ENCODE measurements at places on chromosomes 11 and 22.

- DNase-seq: no peak
Measured at GRCh38 chr11:14259186-14259784, 99.7 kb downstream of the RRAS2 start.

GRCh38 chr11:98616098-98616655 lies 404.6 kb upstream of the CNTN5 start:
- DNase-seq: no peak

GRCh38 chr22:36333644-36334043 lies 54.1 kb downstream of the MYH9 start:
- DNase-seq: no peak

DNA sequence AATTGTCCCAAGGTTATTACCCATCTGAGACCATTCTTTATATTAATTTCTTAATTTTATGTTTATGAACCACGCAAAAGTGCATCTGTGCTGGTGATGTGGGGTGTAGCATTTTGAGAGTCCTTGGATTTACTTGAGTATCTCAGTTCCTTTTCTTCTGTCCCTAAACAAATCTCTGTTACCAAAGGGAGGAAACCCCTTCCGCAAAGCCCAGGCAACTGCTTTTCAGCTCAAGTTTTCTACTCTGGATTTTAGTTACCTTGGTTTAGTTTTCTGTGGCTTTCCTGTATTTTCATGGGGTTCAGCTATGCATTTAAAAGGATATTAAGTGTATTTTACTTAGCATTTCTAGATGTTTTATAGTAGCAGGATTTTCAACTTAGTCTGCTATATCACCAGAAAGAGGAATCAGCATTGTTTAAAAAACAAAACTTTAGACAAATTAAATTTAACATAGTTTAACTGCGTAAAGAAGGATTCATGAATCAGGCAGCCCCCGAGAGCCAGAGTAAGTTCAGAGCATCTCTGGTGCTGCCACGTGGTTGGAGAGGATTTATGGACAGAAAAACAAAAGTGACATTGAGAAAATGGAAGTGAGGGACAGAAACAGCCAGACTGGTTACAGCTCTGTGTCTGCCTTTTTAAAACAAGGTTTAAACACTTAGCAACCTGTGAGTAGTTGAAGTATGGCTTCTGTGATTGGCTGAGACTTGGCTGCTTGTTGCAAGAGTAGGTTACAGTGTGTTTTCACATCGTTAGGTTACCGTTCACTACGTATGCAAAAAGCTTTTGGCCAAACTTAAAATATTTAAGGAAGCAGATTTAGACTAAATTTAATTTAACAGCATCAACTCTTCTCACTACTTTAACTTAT lies 9.6 kb downstream of the ADM start:
- DNase-seq: peak; percentile 60

DNA sequence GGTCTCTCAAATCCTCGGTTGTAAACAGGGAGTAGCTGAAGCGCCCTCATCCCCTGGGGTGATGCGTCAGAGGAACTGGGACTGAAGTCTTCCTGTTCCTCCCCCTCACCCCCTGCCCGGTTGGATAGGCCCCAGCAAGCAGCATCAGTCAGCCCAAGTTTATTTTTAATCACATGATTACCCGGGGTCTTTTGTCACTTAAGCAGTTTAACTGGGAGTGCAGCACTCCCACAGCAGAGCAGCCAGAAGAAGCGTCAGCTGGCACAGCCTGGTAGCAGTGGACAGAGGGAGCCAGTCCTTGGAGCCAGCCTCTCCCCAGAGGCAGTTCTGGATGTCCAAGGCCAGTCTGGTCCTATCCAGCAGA lies 342.1 kb downstream of the CTTN start:
- DNase-seq: no peak

DNA sequence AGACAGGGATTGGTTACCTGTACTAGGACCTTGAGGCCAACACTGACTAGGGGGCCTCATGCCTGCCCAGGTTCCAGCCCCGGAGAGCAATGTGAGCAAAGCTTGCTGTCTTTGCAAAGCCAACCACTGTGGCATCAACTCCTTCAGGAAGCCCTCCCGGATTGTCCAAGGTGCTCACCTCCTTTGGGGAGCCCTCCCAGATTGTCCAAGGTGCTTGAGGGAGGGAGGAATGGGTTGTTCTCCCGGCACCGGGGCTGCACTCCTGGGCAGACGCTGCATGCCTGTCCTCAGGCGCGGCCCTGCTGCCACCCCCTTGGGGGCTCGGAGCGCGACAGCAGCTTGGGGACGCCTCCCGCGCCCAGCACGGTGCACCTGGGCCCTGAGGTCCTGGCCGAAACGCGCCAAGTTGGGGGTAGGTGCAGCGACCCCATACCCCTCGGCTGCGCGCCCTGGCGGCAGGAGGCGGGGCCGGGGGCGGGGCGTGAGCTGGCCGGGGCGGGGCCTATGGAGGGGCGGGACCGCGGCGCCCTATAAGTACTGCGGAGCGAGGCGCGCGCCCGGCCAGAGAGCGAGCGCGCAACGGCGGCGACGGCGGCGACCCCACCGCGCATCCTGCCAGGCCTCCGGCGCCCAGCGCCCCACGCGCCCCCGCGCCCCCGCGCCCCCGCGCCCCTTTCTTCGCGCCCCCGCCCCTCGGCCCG lies at the start of gene CD81:
Gene CD81, plus strand, starts transcription at position 560 of the 701 bp plus-strand sequence. CDS start 240 bp downstream, outside the sequence.
- DNase-seq: peak; percentile 59

- peak; percentile 78 for DNase-seq
Measured at GRCh38 chr22:41966607-41967240, 2.5 kb upstream of the SEPTIN3 start.

- DNase-seq: peak; percentile 71
Measured at GRCh38 chr11:118911880-118912741, 13.6 kb downstream of the BCL9L start.

GRCh38 chr11:112583261-112583893 lies 322.7 kb upstream of the PLET1 start:
- no peak for DNase-seq

- no peak for DNase-seq
Measured at GRCh38 chr11:70365544-70365927, 32.8 kb upstream of the CTTN start.

- no peak for DNase-seq
Measured at GRCh38 chr11:94647926-94648325, 80.8 kb downstream of the PIWIL4 start.

- no peak for DNase-seq
Measured at GRCh38 chr11:5705688-5706087, 16.1 kb downstream of the TRIM22 start.

DNA sequence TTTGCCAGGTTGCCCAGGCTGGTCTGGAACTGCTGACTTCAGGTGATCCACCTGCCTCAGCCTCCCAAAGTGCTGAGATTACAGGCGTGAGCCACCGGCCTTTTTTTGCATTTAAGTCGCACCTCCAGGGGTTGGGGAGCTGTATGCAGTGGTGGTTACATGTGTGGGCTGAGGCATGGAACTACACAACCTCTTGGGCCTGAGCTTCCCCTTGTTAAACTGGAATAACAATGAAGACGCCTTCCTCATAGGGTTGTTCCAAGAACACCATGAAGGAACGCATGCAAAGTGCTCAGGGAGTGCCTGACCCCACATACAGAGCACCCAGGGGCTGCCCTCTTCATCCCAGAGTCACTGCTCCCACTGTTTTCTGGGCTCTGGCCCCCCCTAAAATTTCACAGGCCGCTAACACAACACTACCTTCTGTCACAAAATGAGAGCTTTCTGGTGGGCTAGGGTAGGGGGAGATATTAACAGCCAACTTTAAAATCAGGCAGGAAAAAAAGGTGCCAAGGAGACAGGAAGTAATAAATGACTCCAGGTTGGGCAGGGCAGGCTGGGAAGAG lies 1.3 kb upstream of the FAM118A start:
- DNase-seq: no peak

DNA sequence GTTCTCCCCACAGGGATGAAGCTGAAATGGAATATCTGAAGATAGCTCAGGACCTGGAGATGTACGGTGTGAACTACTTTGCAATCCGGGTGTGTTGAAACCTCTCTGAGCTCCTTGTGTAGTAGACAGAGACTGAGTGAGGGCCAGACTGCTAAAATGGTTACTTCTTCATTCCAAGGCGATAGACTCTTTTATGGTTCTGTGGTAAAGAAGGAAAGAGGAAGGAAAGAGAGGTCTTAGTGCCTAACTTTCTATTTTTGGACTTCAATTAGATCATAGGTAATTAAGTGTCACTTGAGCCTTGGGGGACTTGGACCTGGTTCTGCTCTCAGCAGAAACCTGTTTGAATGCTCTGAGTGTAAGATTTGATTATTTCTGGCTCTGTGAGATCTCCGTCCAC lies 54.7 kb downstream of the NF2 start:
- no peak for DNase-seq

DNA sequence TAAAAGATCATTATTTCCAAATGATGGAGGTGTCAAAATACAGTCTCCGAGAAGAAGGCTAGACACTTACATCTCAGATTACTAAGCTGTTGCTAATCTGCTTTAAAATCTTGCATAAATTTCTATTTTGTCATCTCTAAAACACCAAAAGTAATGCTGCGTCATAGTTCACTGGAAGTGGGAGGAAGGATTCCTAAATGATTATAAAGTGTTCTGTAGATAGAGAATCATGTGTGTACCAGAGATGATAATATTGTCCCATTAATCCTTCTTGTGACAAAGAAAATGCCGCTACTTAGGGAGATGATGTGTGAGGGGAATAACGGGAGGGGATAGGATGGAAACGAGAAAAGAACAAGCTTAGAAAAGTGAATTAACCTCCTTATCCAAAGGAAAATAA lies 268.6 kb downstream of the JRKL start:
- no peak for DNase-seq

- no peak for DNase-seq
Measured at GRCh38 chr22:43171019-43171491, 15.9 kb downstream of the TTLL12 start.

GRCh38 chr11:921921-922678 lies 3.6 kb upstream of the AP2A2 start:
- no peak for DNase-seq

GRCh38 chr22:27637604-27638003 lies 164.0 kb downstream of the MN1 start:
- DNase-seq: no peak

- no peak for DNase-seq
Measured at GRCh38 chr11:101508370-101508769, 75.4 kb downstream of the TRPC6 start.

DNA sequence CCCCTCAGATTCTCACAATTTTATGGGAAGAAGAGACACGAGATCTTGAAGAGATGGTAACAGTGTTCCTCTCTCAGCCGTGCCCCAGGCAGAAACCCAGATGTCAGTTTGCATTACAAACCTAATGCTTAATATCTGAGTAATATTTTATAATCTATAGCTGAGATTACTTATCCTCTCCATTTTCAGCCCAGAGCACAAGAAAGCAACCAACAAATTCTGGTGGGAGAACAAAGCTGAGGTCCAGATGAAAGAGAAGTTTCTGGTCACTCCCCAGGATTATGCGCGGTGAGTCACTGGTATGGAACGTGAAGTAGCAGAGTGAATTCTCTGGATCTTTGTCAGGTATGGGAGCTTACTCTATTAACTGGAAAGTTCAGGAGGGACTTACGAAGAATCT lies 884 bp downstream of the CENATAC start:
- DNase-seq: no peak

DNA sequence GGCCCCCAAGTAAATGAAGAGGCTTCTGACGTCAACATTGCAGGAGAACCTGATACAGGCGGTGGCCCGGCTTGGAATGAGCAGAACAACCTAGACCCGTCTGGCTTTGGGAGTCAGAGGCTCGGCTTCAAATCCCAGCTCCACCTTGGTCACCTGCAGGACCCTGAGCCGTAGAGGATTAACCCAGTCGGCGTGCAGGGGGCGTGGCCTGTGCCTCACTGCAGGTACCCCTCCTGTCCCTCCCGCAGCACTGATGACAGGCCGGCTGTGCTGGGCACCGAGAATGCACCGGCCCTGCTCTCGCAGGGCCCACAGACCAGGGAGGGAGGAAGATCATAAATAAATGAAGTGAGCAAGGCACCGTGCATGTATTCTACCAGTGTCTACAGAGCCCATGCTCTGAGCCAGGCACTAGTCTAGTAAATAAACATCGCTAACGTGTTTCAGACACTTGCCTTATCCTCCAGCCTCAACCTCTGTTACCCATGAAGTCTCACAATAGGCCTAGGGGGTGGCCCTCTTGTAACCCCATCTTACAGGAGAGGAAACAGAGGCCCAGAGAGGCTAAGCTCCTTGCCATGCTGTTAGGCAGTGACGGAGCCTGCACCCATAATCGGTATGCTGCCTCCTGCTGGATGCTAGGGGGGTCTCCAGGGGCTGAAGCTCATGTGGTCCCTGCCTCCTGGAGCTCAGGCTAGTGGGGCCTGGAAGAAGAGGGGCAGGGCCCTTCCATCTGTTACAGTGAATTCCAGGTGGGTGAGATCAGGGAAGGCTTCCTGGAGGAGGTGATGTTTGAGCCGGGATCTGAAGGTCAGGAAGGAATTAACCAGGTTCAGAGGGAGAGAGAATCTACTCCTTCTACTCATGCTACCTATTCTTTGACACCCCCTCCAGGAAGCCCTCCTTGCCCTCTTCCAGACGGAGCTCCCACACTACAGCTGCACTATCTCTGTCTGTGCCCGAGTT lies 53.4 kb downstream of the RTL6 start:
- DNase-seq: no peak

GRCh38 chr22:37752189-37753087 lies 55.3 kb upstream of the GCAT start:
- peak; percentile 69 for DNase-seq

GRCh38 chr11:109648804-109649203 lies 226.8 kb downstream of the C11orf87 start:
- no peak for DNase-seq

DNA sequence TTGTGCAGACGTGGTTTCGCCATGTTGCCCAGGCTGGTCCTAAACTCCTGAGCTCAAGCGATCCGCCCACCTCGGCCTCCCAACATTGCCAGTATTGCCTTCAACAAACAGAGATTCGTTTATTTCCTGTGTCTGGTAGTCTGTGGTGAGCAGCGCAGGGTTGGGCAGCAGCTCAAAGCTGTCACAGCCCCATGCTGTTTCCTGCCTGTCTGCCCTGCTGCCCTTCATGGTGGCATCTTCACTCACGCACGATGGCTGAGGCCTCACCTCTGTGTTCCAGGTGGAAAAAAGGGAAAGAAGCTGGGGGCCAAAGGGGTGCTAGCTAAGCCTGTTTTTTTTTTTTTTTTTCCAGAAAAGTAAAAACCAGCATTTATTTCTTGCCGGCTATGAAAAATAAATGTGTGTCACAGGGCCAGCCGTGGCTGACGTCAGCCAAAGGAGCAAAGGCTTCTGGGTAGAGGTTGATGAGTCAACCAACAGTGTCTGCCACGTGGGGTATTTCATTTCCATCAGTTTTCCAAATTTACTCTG lies 28.8 kb downstream of the TBC1D22A start:
- DNase-seq: peak; percentile 70

Measured in G401 (cell line).